ENCODE measurements at places on chromosomes 1 and 21.

DNA sequence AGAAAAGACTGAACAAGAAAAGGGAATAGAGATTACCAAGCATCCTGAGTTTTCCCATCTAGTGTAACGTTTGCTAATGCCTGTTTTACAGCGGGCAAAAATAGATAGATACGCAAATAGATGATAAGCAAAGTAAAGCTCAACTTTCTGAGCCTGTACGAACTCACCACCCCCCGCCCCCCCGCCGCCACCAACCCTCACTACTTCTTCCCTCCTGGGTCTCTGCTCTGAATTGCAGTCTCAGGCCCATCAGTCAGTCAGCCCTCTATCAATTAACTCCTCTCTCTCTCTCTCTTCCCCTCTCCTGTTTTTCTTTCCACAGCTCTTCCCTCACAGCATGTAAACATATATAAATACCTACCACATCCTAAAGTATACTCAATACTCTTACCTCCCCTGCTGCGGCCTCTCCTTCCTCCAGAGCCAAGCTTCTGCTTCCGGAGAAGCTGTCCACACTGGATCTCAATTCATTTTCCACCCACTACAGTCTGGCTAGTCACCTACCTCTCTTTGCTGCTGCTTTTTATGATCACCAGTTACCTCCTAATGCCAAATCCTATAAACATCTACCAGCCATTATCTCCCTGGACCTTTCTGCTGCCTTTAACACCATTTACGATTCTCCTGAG is 64.6 kb downstream of the CAPN2 start:
- DNase-seq = no peak

DNA sequence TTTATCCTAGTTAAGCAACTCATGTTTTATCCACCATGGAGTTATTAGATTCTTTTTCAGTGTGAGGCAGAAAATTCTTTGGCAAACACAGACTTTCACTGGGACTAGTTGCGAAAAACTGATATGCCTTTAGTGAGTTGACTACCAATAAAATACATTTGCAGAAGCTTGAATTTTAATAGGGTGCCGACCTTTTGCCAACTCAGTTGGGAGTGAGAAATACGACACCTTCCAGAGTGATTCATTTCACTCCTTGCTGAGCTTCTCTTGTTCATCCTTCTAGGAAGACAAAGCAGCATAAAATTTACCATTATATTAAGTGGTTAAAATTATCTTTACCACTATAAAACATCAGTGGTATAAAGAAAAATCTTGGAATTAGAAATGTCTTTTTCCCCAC is 1.2 kb upstream of the KRTAP23-1 start:
- no peak for DNase-seq

DNA sequence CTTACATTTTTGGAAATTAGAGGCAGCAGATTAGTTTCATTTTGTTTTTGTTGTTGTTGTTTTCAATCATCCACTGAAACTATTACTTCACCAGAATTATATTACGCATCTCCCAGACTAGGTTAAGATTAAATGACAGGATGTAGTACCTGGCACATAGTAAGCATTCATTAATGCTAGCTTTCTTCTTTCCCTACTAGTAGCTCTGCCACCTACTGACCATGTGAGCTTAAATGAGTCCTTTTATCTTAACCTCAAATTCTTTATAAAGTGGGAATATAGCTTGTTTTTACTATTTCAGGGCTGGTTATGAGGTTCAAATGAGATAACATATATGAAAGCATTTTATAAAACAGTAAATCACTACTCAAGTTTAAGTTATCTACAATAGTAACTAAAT is 10.2 kb upstream of the ASPM start:
- DNase-seq = no peak

GRCh38 chr1:72324451-72324850 is 42.1 kb upstream of the NEGR1 start:
- DNase-seq = no peak

DNA sequence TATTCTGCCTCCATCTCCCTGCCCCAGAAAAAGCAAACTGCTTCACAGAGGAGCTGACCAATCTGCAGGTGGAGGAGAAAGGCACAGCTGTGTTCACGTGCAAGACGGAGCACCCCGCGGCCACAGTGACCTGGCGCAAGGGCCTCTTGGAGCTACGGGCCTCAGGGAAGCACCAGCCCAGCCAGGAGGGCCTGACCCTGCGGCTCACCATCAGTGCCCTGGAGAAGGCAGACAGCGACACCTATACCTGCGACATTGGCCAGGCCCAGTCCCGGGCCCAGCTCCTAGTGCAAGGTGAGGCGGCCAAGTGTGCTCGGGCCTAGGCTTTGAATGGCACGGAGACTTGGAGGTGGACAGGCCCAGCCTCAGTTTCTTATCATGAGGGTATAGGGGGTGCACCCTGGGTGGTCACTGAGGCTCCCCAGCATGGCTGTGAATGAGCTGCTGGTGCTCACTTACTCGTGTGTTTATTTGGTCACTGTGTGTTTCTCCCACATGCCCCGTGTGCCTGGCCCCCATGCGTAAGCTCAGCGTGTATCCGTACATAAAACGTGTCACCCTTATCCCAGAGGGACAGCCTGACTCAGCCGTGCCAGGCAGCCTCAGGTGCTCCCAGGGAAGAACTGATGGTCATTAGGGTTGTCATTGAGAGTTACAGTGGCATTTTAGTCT is 75.8 kb downstream of the OBSCN start:
- no peak for DNase-seq

DNA sequence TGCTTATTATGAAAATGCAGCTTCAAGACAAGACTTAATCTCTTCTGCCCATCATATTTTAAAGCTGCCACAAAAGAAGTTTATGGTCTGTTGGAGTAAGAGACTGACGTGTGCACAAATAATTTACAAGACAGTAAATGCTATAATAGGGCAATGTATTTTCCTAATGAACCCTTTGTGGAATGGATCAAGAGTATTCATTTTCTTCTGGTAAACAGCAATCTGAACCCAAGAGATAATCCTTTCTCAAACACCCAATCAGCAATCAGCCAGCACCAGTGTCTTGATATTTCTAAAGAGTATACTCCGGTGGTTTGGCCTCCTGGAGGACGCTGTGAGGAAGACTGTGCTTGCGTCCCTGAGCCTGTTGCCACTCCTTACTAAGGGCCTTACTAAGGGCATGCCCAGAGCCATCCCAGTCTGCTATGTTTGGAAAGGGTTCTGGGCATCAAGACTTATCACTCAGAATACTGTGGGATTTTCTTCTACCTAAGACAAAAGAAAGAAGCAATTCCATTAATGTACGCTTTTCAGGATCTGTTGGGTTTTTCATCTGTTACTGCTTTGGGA is 48.8 kb upstream of the LRRC8D start:
- no peak for DNase-seq

GRCh38 chr1:145751491-145752037 is 32.3 kb downstream of the CD160 start:
- no peak for DNase-seq

DNA sequence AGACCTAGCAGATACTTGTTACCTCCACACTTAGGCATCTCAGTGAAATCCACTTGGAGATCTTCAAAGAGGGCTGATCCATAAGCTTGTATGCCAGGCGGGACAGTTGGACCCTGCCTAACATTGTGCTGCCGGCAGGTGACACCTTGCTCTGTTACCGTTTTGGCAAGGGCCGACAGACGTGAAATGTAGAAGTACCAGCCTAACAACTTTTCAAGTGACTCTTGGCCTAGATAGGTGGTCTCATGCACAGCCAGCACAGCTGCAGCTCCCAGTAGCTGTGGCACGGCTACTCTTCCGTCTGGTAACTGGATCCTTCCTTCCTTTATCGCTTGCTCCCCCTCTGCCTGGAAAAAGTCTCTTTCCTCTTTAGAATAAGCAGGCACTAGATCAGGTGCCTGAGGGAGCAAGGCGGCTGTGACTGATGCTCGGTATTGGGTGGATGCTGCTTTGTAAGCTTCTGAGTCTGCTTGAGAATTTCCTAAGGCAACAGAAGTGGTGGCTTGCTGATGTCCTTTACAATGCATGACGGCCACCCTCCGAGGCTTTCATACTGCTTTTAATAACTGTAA is 713.5 kb downstream of the AMY1C start:
- no peak for DNase-seq

- DNase-seq = no peak
Observed at GRCh38 chr1:51568231-51568935, 48.5 kb upstream of the OSBPL9 start.

- DNase-seq = peak; percentile 89
Observed at GRCh38 chr21:17783481-17784179, 35.5 kb downstream of the C21orf91 start.

DNA sequence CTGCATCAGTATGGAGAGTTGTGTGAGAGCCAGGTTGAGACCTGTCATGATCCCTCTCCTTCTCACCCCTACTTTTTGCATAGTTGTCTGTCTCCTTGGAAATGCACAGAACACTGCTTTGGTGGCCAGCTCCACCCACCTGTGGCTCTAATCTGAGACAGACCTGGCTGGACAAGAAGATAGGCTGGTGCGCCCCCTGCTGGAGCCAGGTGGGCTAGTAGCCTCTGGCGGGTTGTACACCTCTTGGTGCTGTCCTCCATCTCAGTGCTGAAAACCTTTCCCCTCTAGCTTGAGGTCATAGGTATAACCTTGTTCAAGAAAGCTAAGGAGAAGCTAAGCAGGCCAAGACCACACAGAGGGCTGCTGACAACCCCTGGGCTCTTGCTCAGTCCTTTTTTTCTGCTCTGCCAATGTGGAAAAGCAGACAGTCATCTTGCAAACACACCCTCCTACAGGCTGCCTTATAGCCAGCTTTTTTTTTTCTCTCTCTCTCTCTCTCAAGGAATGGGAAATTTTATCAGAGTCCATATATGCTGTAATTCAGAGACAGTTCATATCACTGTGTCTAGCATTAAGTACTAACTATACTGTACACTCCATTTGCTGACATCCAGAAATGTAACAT is 58.8 kb upstream of the SPATA6 start:
- peak; percentile 74 for DNase-seq

DNA sequence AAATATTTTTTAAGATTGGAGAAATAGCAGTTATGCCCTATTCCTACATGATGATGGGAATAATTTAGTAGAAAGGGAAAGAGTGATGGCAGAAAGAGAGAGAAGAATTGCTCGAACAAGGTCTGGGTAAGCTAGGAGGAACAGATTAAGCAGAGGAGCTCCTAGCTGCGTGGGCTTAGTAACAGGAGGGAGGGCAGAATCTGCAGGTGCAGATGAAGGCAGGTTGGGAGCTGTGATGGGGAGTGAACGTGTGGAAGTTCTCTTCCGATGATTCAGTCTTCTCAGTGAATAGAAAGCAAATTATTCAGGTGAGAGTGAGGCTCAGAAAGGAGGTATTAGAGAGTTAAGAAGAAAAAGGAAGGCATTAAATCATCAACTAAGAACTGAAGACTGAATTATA is 8.3 kb upstream of the CR1 start:
- no peak for DNase-seq

DNA sequence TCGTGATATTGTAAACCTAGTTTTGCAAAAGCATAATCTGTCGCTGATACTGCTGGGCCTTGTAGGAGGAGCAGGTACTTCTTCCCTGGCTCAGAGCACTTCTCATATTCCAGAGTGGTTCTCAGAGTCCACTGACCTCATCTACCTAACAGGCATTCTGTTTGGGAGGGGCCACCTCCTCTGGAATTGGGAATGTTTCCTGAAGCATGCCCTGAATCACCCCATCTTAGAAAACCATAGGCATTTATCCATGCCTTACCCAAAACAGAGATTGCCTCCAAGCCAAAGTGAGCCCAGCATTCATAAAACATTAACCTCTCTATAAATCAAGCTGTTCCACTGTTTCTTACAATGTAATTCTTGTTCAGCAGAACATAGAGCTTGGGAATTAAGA is 35.1 kb downstream of the SLC44A3 start:
- no peak for DNase-seq
